ENCODE measurements at places on chromosomes 16 and 17.

DNA sequence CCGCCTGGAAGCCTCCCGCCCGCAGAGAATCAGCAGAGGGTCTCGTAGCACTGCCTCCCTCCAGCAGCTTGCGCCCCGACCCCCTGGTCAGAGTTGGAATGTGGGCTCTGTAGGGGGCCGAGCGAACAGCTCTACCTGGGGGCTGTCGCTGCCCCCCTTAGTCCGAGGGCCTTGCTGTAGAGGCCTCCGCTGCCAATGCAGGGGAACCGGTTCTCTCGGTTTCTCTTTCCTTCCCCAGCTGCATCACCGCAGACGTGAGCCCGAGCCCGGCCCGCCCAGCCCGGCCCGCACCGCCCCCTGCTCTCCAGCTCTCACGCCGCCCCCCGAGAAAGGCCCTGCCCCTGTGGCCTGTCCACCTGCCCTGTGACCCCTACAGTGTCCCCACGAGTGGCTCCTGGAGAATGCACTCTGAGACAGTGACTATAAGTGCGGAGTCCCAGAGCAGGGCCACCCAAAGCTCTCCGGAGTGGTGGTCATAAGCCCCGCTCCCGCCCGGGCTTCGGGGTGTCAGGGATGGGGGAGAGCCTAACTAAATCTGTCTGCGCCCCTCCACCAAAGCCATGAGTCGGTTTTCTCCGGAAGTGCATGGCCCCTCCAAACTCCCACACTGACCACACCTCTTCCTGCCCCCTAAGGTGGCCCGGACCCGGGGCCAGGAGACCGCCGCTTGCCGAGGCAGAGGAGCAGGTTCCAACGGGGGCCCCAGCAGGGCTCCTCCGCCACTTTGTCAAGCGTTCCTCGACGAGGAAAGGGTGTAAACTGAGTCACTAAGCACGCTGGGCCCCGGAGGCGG, 1.7 kb downstream of the ARHGAP27 start:
- no peak for DNase-seq

DNA sequence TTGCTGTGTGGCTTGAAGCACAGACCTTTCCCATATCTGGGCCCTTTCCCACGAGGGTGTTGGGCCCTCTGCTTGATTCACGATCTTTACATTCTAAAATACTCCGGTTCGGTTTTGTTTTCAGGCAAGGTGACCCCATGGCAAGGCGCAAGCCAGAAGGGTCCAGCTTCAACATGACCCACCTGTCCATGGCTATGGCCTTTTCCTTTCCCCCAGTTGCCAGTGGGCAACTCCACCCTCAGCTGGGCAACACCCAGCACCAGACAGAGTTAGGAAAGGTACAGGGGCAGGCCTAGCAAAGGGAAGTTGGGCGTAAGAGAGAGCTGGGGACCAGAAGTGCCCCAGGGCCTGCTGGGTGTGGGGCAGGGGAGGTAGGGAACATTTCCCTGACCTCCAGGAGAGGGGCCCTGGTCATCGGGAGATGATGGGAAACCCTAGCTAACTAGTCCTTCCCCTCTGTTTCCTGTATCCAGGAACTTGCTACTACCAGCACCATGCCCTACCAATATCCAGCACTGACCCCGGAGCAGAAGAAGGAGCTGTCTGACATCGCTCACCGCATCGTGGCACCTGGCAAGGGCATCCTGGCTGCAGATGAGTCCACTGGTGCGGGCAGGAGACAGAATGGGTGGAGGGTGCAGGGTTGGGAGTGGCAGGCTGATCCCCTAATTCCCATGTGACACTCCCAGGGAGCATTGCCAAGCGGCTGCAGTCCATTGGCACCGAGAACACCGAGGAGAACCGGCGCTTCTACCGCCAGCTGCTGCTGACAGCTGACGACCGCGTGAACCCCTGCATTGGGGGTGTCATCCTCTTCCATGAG, 1.4 kb downstream of the ALDOA start:
- DNase-seq: no peak

DNA sequence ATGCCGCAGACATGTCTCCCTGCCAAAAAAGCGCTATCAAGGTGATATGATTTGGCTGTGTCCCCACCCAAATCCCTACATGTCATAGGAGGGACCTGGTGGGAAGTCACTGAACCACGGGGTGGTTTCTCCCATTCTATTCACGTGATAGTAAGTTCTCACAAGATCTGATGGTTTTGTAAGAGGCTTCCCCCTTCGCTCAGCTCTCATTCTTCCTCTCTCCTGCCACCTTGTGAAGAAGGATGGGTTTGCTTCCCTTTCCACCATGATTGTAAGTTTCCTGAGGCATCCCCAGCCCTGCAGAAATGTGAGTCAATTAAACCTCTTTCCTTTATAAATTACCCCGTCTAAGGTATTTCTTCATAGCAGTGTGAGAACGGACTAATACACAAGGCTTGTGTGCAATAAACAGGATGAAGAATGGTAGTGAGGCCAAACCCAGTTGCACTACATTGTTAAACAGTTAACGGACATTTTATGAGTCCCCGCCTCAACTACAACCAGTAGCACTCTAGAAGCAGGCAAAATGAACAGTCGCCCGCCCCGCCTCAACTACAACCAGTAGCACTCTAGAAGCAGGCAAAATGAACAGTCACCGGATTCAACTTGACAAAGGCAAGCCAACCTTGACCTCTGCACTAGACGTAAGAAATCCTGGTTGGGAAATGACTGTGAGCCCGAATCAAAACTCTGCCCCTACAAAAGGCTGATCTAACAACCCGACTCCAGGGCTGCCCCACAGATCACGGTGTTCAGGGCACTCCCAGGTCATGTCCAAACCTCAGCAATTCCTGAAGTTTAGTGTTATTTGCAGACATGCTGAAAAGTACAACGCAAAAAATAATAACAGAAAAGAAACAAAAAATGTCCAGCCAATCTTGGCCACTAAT, 26.3 kb downstream of the VPS53 start:
- DNase-seq: peak; percentile 28

GRCh38 chr17:70109497-70109896, 34.5 kb downstream of the KCNJ16 start:
- DNase-seq: no peak

DNA sequence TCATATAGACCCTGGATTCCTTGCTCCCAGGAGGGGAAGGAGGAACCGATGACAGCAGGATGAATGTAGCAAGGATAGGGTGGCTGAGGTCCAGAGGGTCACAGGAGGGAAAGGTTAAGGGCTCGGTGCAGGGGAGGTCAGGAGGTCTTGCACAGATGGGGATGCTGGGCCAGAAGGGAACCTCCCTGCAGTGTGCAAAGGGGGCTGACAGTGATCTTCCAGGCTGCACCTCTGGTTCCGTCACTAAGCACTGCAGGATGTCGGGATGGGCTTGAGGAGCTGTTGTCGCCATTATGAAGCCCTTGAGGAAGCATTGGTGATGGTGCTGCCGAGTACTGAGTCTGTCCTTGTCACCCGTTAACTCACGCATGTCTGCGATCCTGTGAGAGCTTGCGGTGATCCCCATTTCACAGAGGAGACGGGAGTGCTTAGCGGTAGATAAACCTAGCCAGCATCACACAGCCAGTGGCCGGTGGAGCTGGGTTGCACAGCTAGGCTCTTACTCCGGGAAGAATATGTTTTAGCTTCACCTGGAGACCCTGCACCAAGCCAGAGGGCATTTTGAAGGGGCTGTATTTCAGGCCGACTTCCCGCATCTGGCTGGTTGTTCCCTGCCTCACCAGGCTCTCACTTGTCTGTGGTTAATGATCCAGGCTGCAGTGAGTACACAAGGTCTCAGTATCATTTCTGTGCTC, 120.4 kb downstream of the SNX29 start:
- no peak for DNase-seq

DNA sequence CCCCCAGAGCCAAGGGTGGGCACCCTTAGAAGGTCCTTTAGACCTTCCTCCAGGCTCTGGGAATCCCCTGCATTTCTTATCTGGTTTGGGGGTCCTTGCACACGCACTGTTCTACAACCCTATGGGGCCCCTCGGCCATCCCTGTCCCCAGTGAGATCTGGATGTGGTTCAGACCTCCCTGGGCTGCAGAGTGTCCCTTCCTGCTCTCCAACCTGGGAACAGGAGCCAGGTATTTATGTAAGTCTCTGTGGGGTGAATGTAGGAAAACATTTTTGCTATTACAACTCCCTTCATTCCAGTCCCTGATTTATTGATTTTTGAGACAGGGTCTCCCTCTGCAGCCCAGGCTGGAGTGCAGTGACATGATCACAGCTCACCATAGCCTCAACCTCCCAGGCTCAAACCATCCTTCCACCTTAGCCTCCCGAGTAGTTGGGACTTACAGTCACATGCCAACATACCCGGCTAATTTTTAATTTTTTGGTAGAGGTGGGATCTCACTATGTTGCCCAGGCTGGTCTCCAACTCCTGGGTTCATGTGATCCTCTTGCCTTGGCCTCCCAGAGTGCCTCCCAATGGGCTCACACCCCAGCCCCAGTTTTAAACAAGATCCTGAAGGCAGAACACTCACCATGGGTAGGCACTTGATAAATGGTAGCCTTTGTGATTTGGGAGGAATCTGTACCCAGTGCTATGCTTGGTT, 61.6 kb downstream of the RAI1 start:
- DNase-seq: no peak

DNA sequence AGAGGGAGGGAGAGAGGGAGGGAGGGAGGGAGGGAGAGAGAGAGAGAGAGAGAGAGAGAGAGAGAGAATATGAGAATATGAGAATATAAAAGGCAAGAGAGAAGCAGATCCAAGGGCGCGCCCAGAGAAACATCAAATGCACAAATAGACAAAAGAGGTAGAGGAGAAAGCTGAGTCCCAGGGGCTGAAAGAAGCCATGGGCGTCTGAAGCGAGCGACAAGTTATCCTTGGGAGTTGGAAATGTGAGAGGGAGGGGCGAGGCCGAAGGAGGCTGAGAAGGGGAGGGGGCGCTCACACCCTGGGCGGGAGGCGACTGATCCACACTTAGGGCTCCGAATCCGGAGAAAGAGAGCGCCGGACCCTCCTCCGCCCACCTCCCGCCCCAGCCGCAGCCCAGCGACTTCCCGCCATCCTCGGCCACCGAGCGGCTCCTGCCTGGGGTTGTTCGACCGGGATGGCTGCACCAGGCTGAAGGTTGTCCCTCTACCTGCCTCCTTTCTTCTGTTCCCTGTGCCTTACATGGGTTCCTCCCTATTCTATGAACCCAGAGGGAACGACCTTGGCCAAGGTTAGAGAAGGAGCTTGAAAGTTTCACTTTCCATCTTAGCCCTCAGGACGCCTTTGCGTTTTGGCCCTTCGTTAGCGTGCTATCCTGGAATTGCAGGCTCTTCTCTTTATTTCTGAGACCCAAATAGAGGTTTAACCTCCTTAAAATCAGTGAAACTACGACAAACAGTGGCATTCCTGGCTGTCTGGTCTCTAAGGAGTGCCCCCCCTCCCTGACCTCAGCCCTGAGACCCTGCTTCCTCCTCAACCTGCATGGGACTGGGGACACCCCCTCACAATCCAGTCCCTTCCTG, 21.2 kb upstream of the HOXB9 start:
- DNase-seq: peak; percentile 18

DNA sequence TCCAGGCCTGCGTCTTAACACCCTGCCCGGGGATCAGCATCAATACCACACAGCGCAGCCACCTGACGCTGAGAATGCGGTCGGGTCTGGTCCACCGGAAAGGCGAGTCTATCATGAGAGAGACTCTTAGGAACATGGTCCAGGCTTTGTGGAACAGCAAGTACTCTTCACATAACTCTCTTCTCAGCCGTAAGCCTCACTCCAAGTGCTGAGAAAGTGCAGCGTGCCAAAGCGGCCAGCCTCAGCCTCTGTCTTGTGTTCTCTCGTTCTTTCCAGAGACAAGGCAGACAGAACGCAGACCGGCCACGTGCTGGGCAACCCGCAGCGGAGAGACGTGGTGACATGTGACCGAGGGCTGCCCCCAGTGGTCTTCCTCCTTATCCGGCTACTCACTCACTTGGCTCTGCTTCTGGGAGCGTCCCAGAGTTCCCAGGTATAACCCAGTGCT, 34.4 kb upstream of the ENDOV start:
- DNase-seq: no peak

DNA sequence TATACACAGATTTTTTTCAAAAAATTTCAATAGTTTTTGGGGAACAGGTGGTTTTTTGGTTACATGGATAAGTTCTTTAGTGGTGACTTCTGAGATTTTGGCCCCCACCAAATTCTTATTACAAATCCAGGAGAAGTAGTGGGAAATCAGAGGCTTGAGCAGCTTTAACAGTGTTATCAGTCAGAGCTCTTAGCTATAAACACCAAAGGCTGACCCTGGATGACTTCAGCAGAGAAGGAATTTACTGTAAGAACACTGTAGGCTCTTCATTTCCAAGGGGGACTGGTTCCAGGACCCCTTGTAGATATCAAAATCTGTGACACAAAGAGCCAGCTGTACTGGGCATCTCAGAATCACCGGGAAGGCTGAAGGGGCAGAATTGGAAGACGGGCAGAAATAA, 17.8 kb downstream of the MPHOSPH6 start:
- DNase-seq: no peak

DNA sequence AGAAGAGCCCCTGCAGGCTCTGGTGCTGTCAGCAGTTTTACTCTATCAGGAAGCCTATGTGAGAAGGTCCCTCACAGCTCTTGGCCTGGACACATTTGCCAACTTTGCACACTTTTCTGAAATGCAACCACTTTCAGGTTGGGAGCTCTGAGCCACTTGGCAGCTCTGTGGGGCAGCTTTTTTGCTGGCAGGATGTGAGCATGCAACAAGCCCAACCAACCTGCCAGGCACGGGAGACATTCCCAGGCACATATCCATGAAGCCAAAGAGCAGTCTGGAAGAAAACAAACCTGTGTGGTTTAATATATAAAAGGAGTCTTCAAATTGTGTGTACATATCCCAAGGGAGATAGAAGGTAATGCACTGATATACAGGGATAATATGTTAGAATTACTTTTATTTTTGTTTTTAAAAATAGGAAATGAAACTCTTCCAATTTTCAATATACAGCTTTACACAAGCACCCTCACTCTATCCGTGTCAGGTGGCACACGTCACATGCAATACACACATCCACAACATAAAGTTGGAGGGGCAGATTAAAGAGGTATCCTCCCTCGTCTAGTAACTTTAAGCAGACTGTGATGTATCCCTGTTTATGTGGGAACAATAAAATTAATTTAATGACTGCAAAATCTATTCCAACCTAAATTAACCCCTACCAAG, 57.4 kb upstream of the COX10 start:
- no peak for DNase-seq

GRCh38 chr17:17836818-17837379, at the start of gene SREBF1:
Gene SREBF1, minus strand, starts transcription at chr17:17836986. Its CDS starts 169 bp downstream, at chr17:17836817.
- DNase-seq: peak; percentile 78

- no peak for DNase-seq
Observed at GRCh38 chr16:24852281-24852721, 6.5 kb downstream of the SLC5A11 start.
